ENCODE measurements at places on chromosomes 1 and 21. TPM values are rescaled to one million over a fixed set of nuclear protein-coding genes. Genes with fewer than 3 reads are reported as not detected.
A peak's percentile ranks its signal among the peaks of the same experiment; 100 is the strongest.

- no peak overlapping the region for H3K27ac ChIP-seq
- peaks cover 10% of the 10 kb centered on the region for H3K4me1 ChIP-seq
- no peak overlapping the region for H3K4me3 ChIP-seq
- no peak for DNase-seq
These were observed 101.5 kb upstream of the RUNX3 start for GRCh38 chr1:25031601-25031965.

DNA sequence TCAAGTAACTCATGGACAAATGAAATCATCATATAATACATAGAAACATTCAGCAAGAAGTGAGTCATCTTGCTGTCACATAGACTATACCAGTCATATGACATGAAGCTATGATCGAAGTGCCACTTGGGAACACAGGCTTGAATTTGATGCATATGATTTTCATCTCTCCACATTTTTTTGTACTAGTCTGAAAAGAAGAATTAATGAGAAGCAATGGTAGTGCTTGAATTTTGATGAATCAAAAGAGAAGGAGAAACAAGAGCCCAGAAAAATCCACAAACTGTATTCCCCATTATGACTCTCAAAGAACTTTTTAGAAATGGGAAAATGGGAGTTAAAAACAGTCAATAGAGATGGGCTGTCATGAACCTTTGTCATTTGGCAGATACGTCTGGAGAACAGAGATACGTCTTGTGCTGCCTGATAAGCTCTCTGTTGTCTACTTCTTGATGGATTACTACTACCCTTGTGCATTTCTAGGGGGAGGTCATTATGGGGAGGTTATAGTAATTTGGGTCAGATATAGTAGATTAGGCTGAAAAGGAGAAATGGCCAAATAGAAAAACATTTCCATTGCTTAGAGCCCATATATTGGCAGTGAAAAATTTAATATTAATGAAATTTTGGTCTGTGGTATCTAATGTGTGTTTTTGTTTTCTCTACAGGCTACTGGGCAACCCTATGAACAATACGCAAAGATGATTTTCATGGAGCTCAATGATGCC is 8.0 kb upstream of the LEPR start:
- H3K27me3 ChIP-seq = no peaks in the 10 kb centered on the region
- no peaks in the 10 kb centered on the region for H3K36me3 ChIP-seq
- no peak overlapping the region for H3K4me3 ChIP-seq
- no peak overlapping the region for H3K27ac ChIP-seq
- H3K4me1 ChIP-seq = no peaks in the 10 kb centered on the region
- DNase-seq = no peak

DNA sequence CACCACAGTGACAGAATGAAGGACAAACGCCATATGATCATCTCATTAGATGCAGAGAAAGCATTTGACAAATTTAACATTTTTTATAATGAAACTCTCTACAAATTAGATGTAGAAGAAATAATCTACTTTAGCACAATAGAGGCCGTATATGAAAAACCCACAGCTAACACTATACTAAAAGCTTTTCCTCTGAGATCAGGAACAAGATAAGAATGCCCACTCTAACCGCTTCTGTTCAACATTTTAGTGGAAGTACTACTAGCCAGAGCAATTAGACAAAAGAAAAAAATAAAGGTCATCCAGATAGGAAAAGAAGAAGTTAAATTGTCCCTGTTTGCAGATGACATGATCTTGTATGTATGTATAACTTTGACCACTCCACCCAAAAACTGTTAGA is 109.7 kb downstream of the SLC35F3 start:
- H3K27me3 ChIP-seq = no peaks in the 10 kb centered on the region
- no peaks in the 10 kb centered on the region for H3K36me3 ChIP-seq
- H3K4me3 ChIP-seq = no peak overlapping the region
- no peak for DNase-seq
- H3K27ac ChIP-seq = no peak overlapping the region

GRCh38 chr1:56843544-56843943 is 11.1 kb upstream of the C8A start:
- no peaks in the 10 kb centered on the region for H3K4me1 ChIP-seq
- no peak overlapping the region for H3K4me3 ChIP-seq
- no peaks in the 10 kb centered on the region for H3K36me3 ChIP-seq
- no peak overlapping the region for H3K27ac ChIP-seq
- DNase-seq = no peak

DNA sequence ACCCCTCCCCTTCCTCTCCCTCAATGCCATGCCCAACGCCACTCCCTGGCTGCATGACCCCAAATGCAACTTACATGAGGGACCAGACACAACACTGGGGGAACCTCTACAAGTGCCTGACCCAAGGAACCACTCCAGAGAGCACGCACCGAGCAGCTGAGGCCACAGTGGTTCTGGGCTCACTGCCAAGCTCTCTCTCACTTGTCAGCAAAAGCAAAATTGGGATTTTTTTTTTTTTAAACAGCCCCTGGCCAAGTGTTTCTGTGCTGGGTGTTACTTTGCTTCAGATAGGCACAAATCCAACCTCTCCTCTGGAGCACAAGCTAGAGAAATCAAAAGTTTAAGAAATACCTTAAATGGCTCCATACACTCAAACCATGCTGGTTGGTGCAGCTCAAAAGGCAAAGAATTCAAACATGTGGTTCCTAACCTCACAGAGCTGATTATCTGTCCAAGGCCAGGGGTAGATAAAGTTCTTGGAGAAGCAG is 363.0 kb downstream of the SETD4 start:
- H3K36me3 ChIP-seq = no peaks in the 10 kb centered on the region
- no peak overlapping the region for H3K27ac ChIP-seq
- H3K4me3 ChIP-seq = no peak overlapping the region
- peak; percentile 74 for DNase-seq
- no peaks in the 10 kb centered on the region for H3K4me1 ChIP-seq
- H3K27me3 ChIP-seq = no peaks in the 10 kb centered on the region

GRCh38 chr1:185325413-185325812 is 8.4 kb upstream of the IVNS1ABP start:
- no peak overlapping the region for H3K27ac ChIP-seq
- H3K4me3 ChIP-seq = no peak overlapping the region

GRCh38 chr1:27979151-27979858 is 19.5 kb downstream of the XKR8 start:
- no peaks in the 10 kb centered on the region for H3K27me3 ChIP-seq
- H3K27ac ChIP-seq = peak overlapping the region; percentile 28
- no peak overlapping the region for H3K4me3 ChIP-seq

Gene CNIH3
- 2.2 TPM for total RNA-seq

Gene RALGPS2
- 24.3 TPM for total RNA-seq

Gene AMY2A
- total RNA-seq = not detected

Data from sigmoid colon (tissue), 7 donors.